Bronchial smooth muscle cell (primary cell): ENCODE measurements at places on chromosomes 5 and 9. TPM values are rescaled to one million over a fixed set of nuclear protein-coding genes. Genes with fewer than 3 reads are reported as not detected.

RAD17 gene
- total RNA-seq, result 11.6 and 15.1 TPM in 2 replicates

ADRB2 gene
- under 0.01 and 0.32 TPM in 2 replicates for total RNA-seq

FOXD1 gene
- total RNA-seq, result 3.3 and 8.2 TPM in 2 replicates

PRR16 gene
- total RNA-seq, result 1.6 and 5.2 TPM in 2 replicates

MTMR12 gene
- total RNA-seq, result 9.6 and 10.9 TPM in 2 replicates

BHMT2 gene
- 4.4 and 4.6 TPM in 2 replicates for total RNA-seq

ITK gene
- under 0.01 TPM in 1 of 2 replicates, not detected in the other for total RNA-seq

RNF208 gene
- total RNA-seq, result 0.09 and 0.16 TPM in 2 replicates

KCNV2 gene
- not detected in 2 replicates for total RNA-seq

HAVCR2 gene
- 0.16 and 3.3 TPM in 2 replicates for total RNA-seq

SLC9A3 gene
- total RNA-seq, result 0.17 and 0.47 TPM in 2 replicates

GNA14 gene
- total RNA-seq, result 0.09 and 0.16 TPM in 2 replicates

PCDHGA3 gene
- total RNA-seq, result 1.0 and 1.9 TPM in 2 replicates

F2R gene
- total RNA-seq, result 39.7 and 48.1 TPM in 2 replicates

SPATA24 gene
- total RNA-seq, result 3.5 and 7.7 TPM in 2 replicates

CDH10 gene
- 0.32 TPM in 1 of 2 replicates, not detected in the other for total RNA-seq

FGF10 gene
- total RNA-seq, result 0.26 and 0.79 TPM in 2 replicates

PLCXD3 gene
- total RNA-seq, result under 0.01 TPM in 2 replicates
